ENCODE measurements at places on chromosomes 12 and 14.

DNA sequence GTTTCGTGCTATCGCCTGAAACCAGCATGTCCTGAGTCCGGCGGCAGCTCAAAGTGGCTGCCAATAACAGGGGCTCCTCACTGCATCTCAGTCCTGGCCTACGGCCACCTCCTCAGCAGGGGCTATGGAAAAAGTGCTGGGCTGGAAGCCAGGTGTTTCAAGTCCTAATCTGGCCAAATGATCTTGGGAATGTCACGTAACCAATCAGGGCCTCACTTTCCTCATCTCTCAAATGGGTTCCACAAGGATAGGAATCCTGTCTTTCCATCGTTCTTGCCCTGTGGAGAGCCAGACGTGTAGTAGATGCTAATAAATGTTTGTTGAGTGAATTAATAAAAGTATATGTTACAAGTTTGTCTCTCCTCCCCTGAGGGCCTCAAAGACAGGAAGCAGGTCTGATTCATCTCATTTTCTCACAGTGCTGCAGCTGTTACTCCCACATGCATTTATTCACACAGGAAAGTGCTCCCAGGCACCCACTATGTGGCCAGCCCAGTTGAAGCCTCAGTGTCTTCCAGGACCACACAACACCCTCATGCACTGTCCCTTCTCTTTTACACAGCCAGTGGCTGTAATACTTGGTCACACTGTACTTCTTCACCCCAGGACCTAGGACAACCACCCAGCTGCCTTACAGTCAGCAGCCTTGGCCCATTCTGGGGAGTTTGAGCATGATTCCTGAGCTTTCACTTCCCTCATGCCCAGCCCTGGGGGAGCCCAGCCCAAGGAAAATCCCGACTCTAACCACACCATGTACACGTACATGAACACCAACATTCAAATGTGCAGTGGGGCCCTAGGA is 5.0 kb downstream of the CMKLR1 start:
- H3K4me1 ChIP-seq, result peaks cover 20% of the 10 kb centered on the region
- DNase-seq, result no peak
- H3K27me3 ChIP-seq, result peaks cover 3% of the 10 kb centered on the region
- H3K27ac ChIP-seq, result no peak overlapping the region

DNA sequence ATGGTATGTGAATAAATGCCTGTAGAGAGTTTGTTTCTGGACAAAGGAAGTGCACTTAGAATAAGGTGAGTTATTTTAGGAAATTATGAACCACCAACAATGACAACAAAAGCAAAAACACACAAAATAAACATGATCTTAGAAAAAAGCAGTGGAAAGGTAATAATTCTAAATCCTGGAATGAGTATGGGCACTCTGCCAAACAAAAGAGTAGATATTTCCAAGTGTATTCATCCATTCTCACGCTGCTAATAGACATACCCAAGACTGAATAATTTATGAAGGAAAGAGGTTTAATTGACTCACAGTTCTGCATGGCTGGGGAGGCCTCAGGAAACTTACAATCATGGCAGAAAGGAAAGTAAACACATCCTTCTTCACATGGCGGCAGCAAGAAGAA is 269.3 kb upstream of the NPAS3 start:
- no peaks in the 10 kb centered on the region for H3K36me3 ChIP-seq
- H3K27me3 ChIP-seq, result no peaks in the 10 kb centered on the region
- no peak overlapping the region for H3K27ac ChIP-seq
- no peak overlapping the region for H3K4me3 ChIP-seq

GRCh38 chr14:71803539-71804260 is 128.5 kb upstream of the RGS6 start:
- no peak overlapping the region for H3K27ac ChIP-seq
- no peaks in the 10 kb centered on the region for H3K4me1 ChIP-seq
- H3K36me3 ChIP-seq, result no peaks in the 10 kb centered on the region

- H3K4me1 ChIP-seq, result peaks cover 3% of the 10 kb centered on the region
- peaks cover 19% of the 10 kb centered on the region for H3K27me3 ChIP-seq
- H3K27ac ChIP-seq, result no peak overlapping the region
- no peaks in the 10 kb centered on the region for H3K36me3 ChIP-seq
Observed at GRCh38 chr14:105166571-105167302, 1.8 kb downstream of the JAG2 start.

GRCh38 chr14:55749201-55749812 is 169.3 kb downstream of the KTN1 start:
- no peak overlapping the region for H3K27ac ChIP-seq
- no peaks in the 10 kb centered on the region for H3K4me1 ChIP-seq
- H3K36me3 ChIP-seq, result no peaks in the 10 kb centered on the region
- DNase-seq, result no peak
- no peak overlapping the region for H3K4me3 ChIP-seq
- no peaks in the 10 kb centered on the region for H3K27me3 ChIP-seq

DNA sequence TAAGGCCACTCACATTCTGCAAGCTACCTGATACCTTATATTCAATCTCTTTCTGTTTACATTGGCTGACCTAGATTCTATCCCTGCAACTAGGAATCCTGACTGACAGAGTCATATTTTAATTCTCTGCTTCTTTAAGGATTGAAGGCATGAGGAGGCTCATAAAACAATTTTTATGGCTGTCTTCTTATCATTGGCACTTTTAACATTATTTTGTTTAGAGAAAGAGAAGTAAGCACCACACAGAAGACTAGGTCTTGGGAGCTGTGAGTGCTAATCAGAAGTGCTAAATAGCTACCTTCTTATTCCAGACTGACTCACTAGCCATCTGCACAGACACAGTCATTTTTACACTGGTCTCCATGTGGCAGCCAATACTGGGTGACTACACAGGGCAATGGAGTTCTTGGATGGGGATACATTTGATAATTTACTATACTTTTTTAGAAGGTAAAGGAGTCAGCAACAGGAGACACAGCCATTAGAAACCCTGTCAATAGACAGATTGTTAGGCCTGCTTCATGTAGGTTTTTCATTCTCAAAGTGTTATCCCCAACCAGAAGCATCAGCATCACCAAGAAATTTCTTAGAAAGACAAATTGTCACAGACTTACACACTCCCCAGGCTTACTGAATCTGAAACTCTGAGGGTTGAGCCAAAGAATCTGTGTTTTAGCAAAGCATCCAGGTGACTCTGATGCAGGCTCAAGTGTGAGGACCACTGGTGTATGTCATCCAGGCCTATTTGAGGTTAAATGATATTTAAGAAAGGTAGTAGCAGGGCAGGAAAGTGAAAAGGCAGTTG is 214.1 kb downstream of the DUSP6 start:
- peak overlapping the region; percentile 40 for H3K27ac ChIP-seq
- H3K27me3 ChIP-seq, result peaks cover under 1% of the 10 kb centered on the region
- DNase-seq, result peak; percentile 6

DNA sequence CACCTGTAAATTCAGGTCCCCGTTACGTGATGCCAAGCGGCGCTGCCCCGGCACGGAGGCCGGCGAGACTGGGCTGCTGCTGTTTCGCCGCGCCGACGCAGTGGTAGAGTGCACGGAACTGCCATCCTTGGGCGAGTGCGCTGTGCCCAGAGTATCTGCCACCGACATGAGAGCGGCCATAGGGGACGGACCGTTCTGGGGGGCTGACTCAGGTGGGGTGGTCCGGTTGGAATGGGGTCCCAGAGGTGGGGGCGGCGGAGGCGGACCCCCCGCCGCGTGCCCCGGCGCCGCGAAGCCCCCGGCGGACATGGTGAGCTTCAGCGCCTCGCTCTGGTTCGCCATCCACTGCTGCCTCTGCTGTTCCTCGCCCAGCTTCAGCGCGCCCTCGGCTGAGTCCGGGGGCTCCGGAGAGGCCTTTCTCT is 2.8 kb downstream of the IRF2BPL start:
- peaks cover 23% of the 10 kb centered on the region for H3K36me3 ChIP-seq
- H3K4me1 ChIP-seq, result peaks cover 65% of the 10 kb centered on the region
- H3K27me3 ChIP-seq, result peaks cover 2% of the 10 kb centered on the region

DNA sequence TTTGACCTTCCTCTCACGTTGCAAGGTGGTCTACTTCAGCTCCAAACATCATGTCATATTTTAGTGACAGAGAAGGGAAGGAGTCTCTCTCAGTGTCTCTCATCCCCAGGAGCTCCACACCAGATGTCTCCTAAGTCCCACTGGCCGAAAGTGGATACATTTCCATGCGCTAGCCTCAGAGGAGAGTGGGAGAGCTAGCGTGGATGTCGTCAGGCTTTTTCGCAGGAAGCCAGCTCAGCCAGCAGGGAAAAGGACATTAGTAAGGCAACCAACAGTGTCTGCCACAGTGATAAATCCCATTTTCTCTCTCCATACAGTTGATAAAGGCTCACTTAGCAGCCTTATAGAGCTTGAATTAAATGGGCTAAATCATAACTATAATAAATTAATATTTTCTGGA is 155.7 kb downstream of the PELI2 start:
- no peaks in the 10 kb centered on the region for H3K4me1 ChIP-seq
- H3K36me3 ChIP-seq, result no peaks in the 10 kb centered on the region
- no peaks in the 10 kb centered on the region for H3K27me3 ChIP-seq

- no peaks in the 10 kb centered on the region for H3K36me3 ChIP-seq
- no peak overlapping the region for H3K27ac ChIP-seq
- DNase-seq, result no peak
- H3K4me1 ChIP-seq, result no peaks in the 10 kb centered on the region
- no peak overlapping the region for H3K4me3 ChIP-seq
Observed at GRCh38 chr14:97850466-97850865, 1053.3 kb downstream of the VRK1 start.
